HFF-Myc (cell line): ENCODE measurements at places on chromosomes 13 and 19.
A peak's percentile ranks its signal among the peaks of the same experiment; 100 is the strongest.

- no peak for DNase-seq
Observed at GRCh38 chr19:15635016-15635805, 5.5 kb upstream of the CYP4F3 start.

DNA sequence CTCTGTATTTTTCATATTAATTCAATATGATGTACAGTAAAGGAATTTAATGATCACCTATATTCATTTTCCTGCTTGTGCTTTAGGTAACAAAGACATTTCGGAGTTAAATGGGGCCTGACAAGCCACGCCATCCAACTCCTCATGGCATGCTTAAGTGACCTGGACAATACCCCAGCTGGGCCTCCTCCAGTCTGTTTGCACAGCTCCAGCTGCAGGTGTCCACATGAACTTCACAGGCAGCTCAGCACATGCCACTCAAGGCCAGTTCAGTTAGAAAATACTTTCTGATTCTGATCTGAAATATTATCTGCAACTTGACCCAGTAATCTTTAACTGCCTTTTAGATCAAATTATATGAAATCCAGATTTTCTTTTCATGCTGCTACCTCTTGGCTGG lies 89.6 kb upstream of the SLC15A1 start:
- DNase-seq, result no peak

GRCh38 chr13:90538063-90538462 lies 809.4 kb upstream of the MIR17HG start:
- DNase-seq, result no peak

DNA sequence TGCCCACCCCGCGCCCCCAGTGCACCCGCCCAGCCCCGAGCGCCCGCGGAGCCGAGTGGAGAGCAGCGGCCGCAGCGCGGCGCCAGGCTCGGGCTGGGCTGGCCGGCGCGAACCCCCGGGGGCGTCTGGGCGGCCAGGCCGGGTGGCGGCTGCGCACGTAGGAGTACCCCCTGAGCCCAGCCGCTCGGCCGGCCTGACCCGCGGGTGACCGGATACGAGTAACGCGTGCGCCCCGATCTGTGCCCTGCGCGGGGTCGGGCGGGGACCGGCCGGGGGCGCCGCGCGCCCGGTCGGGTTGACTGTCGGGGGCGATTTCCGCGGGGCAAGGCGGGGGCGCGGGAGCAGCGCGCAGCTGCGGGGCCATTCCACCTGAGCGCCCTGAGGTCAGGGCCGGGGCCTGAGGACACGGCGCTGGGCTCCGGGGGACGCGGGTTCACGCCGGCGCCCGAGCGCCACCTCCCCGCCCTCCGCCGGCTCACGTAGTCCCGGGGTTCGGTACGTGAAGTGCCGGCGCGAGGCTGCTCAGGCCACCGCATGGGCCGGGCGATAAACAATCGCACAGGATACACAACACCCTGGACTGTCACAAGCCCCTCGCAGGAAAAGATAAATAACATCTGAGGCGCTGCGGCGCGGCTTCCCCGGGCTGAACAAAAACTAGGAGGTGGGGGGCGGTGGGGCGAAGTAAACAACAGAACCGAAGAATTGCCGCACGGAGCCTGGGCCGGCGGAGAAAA lies 37.6 kb upstream of the FLT1 start:
- DNase-seq, result no peak

DNA sequence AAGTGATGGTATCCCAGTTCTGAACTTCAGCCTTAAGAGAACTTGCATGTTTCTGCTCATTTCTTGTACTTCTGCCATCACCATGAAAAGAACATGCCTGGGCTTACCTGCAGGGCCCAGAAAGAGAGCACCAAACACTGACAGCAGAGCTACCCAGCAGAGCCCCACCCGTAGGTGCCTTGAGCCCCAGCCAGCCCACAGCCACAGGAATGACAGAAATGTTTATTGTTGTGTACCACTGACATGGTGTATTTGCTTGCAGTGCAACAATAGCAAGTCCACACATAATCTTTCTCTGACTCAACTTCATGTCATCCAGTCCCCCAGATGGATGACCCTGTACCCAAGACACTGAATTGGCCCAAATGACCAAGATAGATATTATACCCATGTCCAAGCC lies 195.2 kb downstream of the TSHZ3 start:
- DNase-seq, result no peak

- DNase-seq, result no peak
Observed at GRCh38 chr13:105778196-105778595, 757.3 kb downstream of the EFNB2 start.

DNA sequence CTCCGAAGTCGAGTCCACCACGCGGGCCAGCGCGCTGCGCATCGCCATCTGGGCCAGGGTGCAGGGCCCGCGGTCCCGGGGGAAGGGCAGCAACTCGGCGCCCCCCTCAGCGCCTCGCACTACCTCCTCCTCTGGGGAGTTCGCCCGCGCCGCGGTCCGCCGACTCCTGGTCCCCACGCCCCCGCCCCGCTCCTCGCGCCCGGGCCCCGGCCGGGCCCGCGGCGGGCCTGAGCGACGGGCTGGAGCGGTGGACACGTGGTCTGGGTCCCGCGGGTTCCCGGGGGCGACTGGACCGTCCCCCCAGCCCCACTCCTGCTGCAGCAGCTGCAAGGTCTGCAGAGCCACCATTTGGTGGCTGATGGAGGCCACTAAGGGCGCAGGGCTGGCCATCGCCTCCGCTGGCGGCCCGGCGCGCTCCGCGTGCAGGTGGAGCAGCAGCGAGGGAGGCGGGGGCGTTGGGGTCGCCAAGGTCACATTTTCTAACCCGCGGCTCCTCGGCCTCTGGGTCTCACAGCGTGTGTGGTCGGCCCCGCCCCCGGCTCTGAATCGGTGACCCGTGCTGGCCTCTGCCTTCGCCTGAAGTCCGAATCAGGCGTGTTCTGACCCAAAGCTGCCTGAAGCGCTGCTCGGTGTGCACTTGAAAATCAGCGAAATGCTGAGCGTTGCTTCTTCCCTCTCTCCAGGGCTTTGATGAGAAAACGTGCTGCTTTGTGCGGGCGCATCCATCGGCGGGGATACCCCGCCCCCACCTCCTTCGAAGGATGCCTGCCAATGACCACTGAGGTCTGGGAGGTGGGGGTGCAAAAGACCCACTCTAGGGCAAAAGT lies at the start of gene DLEU7:
DLEU7 (minus strand) TSS at position 436 of the 827 bp plus-strand sequence; CDS start at position 390, 46 bp downstream.
- no peak for DNase-seq

DNA sequence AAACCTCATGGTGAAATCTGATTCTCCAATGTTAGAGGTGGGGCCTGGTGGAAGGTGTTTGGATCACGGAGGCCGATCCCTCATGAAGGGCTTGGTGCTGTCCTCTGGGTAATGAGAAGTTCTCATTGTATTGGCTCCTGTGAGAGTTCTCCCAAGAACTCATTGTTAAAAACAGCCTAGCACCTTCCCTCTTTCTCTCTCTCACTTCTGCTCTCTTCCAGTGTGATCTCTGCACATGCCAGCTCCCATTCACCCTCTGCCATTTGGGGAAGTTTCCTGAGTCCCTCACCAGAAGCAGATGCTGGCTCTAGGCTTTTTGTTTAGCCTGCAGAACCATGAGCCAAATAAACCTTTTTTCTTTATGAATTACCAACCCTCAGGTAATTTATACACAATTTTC lies 3.1 kb upstream of the SUCLA2 start:
- no peak for DNase-seq

DNA sequence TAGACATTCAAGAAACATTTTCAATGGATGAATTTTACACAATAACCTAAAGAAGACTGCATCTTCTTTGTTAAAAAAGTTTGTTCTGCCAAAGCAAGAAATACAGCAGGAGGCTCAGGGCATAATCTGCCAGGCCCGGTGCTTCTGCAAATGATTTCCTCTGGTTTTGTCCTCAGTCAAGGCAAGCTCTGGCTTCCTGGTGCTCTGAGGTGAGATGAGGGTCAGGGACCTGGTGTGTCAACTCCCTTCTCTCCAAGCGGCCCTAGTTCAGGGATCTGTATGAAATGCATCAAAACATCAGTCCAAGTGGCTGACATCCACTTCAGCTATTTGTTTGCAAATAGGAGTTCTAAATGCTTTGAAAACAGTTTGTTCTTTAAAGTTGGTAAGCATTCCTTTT lies 31.6 kb downstream of the LACC1 start:
- DNase-seq, result no peak

GRCh38 chr13:113613789-113614379 lies 29.3 kb downstream of the TFDP1 start:
- no peak for DNase-seq

GRCh38 chr19:19487077-19487949 lies 28.0 kb downstream of the TSSK6 start:
- DNase-seq, result no peak

- DNase-seq, result no peak
Observed at GRCh38 chr13:36310417-36311108, 12.9 kb upstream of the CCDC169 start.

- DNase-seq, result no peak
Observed at GRCh38 chr19:53165691-53166091, 6.8 kb upstream of the ZNF347 start.

GRCh38 chr13:45393941-45394570 lies 24.1 kb downstream of the SLC25A30 start:
- no peak for DNase-seq

DNA sequence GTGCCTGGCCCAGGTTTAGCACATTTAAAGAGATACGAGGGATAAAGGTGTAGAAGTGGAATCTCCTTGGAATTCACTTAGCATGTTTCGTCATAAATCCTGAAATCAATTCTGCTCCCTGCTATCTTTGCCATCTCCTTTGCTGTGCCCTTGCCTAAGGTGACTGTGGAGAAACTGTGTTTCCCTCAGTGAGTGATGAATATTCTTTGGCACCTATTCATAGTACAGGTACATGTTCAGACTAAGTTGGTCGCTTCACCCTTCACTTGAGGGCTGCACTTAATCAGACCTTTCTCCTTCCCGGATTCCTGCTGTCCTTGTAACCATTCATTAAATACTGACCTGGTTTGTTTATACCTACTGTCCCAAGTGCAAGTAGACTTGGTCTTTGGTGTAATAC lies 17.8 kb downstream of the PCCA start:
- no peak for DNase-seq

DNA sequence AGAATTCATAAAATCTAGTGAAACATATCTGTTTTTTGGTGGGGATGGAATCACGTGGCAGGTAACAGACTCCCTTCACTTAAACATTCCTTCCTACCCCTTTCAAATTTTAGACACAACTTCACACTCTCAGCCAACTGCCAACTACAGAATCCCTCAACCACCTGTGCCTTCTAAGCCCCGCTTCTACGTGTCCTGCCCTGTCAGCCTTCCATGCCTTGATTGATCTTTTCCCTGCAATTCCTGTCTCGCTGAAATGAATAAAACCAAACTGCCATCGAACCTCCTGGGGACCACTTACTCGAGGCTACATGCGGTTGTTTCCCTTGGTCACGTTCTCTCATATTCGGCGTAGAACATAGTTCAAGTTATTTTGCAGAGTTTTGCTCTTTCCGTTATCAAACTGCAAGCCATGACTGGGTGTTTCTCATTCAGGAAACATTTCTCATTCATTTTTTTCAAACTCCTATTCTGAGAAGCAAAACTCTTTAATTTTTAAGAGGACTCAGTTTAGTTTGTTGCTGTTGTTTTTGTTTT lies 1.1 kb downstream of the ZNF625 start:
- no peak for DNase-seq

DNA sequence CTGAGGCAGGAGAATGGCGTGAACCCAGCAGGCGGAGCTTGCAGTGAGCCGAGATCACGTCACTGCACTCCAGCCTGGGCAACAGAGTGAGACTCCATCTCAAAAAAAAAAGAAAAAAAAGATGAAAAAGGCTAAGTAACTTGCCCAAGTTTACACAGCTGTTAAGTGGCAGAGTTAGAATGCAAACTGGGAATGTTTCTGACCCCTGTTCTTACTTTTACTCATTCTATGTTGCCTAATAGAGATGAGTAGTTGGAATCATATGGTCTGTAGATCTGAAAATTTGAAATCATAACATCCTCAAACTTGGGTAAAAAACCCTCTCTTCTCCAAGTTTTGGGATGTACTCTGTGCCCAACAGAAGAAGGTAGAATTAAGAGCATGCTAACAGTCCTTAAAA lies 235.8 kb upstream of the RFC3 start:
- no peak for DNase-seq

- no peak for DNase-seq
Observed at GRCh38 chr13:97977982-97978381, 24.5 kb downstream of the IPO5 start.

DNA sequence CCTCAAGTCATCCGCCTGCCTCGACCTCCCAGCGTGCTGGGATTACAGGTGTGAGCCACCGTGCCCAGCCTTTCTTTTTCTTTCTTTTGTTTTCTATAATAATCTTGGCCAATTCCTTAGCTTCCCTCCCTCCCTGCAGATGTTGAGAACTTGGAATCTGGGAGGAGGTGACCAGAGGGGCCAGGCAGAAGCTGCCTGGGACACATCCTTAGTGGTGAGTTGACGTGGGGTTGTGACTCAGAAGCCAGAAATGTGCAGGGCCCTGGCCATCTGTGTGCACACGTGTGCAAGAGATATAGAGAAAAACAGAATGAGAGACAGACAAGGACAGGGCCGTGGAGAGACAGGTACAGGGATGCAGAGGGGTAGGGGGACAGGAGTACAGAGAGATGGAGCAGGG lies 154.3 kb downstream of the SIPA1L3 start:
- peak; percentile 79 for DNase-seq

DNA sequence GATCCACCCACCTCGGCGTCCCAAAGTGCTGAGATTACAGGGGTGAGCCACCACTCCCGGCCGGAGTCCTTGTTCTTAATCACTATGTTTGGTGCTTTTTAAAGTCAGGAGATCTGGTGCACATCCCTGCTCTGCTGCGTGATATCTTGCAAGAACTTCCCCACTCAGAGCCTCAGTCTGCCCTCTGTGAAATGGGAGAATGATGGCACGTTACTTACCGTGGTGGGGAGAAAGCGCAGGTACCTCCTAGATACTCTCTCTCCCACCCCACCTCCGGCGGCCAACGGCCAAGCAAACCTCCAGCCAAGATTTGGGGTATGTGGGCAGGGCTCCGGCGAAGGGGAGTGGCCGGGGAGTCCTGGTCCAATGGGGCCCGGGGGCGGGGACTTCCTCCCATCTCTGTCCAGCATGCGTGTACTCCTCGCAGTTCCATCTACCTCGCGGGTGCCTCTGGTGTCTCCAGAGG lies at the start of gene RYR1:
RYR1 (plus strand) TSS at position 424 of the 466 bp plus-strand sequence. CDS start 139 bp downstream, outside the sequence.
- DNase-seq, result no peak

GRCh38 chr13:86974251-86974994 lies 696.7 kb upstream of the SLITRK5 start:
- no peak for DNase-seq

GRCh38 chr19:10000171-10000826 lies 10.0 kb downstream of the COL5A3 start:
- DNase-seq, result no peak
